ENCODE measurements at places on chromosomes 1 and 21.

GRCh38 chr1:241749041-241749944 is 97.2 kb downstream of the WDR64 start:
- DNase-seq: no peak

GRCh38 chr1:194367121-194367520 is 1180.7 kb upstream of the B3GALT2 start:
- DNase-seq: no peak

DNA sequence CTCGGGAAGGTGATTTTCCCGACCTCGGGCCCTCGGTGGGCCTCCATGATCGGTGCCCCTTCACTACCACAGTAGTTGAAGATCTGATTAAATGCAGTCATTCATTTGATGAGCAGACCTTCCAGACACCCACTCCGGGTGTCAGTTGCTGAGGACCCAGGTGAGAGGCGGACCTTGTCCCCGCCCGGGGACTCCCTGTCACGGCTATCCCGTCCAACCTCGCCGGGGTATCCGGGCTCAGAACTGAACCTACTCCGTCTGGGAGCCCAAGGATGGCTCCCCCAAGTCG is 22.6 kb downstream of the RNU1-3 start:
- no peak for DNase-seq

- DNase-seq: no peak
These were observed 262.9 kb downstream of the RHOU start for GRCh38 chr1:228998179-228998578.

DNA sequence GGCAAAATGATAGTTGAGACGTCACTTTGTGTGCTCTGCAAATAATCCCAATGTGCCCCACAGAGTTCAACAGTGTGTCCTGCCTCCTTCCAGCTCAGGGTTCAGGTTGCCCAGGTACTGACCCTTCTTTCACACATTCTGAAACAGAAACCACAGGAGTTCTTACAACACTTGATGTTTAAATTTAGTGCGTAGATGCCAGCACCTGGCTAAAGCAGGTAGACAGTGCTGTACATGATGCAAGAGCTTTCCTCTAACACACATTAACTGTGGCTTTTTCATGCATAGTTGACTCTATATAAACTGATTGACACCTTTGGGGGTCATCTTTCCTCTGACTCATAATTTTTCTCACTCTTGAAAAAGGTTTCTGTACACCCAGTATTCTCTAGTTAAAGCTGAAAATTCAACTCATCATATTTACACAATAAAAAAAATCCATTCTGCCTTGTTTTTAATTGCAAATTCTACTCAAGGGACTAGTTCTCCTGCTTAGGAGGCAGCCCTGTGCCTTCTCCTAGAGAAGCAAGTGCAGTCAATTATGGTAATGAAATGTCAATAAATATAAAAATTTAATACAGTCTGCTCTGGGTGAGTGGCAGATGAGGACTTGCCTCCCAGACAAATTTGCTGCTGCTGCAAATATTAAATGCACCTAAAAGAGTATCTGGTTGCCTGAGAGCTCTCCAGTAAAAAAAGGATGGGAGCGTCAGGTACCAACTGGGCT is 91.4 kb downstream of the NR5A2 start:
- DNase-seq: no peak

All from NCI-H446 (cell line).